Adrenal gland (tissue), 19 donors: ENCODE measurements at places on chromosomes 12 and 14. TPM values are rescaled to one million over a fixed set of nuclear protein-coding genes. Genes with fewer than 3 reads are reported as not detected.
A peak's percentile ranks its signal among the peaks of the same experiment; 100 is the strongest.

CACNA1C gene
- polyA plus RNA-seq = 5.4 TPM

ZNF268 gene
- 4.2 TPM for polyA plus RNA-seq

CLIP1 gene
- 22.8 TPM for polyA plus RNA-seq

SLC22A17 gene
- polyA plus RNA-seq = 14.5 TPM

EID3 gene
- 4.4 TPM for polyA plus RNA-seq

GRCh38 chr12:126762150-126762549, 1504.8 kb upstream of the TMEM132C start:
- no peak for DNase-seq

DNA sequence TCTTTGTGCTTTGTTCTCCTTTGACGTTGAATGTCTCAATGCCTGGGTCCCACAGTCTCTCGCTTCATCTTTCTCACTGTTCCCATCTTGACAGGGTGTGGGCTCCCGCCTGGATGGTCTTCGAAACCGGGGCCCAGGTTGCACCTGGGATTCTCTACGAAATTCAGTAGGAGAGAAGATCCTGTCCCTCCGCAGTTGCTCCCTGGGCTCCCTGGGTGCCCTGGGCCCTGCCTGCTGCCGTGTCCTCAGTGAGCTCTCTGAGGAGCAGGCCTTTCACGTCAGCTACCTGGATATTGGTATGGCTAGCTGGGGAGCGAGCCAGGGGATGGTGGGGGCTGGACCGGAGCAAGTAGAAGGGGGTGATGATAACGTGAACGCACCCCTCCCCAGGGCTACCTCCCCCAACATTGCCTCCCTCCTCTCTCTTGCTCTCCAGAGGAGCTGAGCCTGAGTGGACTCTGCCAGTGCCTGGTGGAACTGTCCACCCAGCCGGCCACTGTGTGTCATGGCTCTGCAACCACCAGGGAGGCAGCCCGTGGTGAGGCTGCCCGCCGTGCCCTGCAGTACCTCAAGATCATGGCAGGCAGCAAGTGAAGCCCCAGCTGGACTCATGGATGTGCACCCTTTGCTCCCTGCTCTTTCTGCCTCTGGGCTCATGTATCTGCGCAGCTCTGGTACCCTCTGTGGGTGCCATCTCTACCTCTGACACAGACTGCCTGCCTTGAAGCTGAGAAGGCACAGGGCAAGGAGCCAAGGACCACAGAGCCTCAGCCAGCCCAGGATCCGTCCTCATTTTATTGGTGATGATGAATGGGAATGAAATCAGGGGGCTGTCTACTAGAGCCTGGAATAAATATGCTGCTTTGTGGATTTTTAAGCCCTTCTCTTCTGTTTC, 1.5 kb downstream of the NPFF start:
- DNase-seq = peak; percentile 58

- no peak for DNase-seq
Observed at GRCh38 chr14:39398382-39398781, 33.9 kb downstream of the FBXO33 start.

DNA sequence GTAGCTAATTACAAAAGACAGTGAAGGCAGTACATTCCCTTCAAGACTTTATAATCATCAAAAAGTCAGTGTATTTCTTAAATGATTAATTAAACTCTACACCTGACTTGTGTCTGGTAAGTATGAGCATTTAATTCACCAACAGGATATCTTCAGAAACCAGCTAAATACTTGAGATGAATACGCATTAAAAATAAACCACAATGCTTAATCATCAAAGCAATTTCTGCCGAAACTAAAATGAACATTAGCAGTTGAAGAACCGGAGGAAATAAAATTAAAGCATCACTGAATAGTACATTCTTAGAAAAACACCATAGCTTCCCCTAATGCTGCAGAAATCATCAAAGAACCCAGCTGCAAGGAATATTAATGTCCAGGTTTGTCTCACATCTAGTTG, 32.7 kb downstream of the SLC25A21 start:
- DNase-seq = no peak

DNA sequence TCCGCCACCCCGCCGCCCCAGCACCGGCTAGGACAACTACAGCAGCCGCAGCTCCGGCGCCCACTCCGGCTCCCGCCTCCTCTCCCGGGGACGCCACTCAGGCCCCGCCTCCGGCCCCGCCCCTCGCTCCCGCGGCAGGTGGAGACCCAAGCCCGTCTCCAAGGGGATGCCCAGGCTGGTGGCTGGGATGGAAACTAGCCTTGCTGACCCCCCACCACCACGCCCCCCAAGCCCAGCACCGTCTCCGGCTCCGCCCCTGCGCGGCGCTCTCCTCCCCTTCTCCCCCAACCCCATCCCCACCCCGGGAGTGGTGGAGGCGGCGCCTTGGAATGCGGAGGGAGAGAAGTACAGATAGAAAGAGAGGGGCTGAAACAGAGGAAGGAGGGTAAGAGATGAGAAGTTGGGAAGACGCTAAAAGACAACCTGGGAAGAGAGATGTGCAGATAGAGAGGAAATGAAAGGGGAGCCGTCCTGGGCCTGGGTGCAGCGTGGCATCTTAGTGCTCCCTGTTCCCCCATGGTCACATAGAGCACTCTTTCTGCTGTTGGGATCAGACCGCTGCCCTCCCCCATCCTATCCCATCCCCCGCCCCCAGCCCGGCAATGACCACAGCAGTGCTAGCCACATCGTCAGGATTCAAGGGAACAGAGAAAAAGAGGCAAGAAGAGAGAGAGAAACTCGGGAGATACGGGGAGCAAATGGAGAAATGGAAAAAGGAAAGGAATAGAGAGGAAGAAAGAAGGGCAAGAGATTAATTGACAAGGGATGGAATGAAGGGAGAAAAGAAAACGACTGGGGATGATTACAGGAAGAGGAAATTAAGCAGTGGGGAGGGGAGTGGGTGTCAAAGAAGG, at the start of gene ITGA7:
ITGA7 (minus strand) TSS at position 64 of the 854 bp plus-strand sequence. CDS start 222 bp downstream, outside the sequence.
- DNase-seq = peak; percentile 70

- no peak for DNase-seq
Observed at GRCh38 chr14:70655110-70655826, 13.6 kb downstream of the TTC9 start.

GRCh38 chr12:111807232-111807631, 34.8 kb upstream of the MAPKAPK5 start:
- DNase-seq = no peak

DNA sequence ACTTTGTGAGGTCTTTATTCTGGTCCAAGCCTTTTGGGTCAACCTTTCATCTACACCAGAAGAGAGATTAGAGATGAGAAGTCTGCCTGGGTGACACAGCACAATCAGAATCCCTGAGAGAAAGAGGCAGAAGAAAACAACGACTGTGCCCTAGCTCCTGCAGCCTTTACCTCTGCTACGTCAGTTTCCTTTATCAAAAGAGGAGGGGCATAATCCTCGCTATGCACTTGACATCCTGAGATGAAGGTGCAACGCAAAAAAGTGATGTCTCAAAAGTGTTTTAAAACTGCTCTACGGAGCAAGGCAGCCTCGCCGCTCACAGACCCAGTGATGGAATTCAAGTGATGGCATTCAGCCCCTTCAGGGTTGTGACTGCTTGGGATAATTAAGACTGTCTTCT, 21.7 kb downstream of the ZDHHC22 start:
- DNase-seq = no peak

GRCh38 chr12:89260841-89261637, 91.3 kb downstream of the DUSP6 start:
- no peak for DNase-seq

DNA sequence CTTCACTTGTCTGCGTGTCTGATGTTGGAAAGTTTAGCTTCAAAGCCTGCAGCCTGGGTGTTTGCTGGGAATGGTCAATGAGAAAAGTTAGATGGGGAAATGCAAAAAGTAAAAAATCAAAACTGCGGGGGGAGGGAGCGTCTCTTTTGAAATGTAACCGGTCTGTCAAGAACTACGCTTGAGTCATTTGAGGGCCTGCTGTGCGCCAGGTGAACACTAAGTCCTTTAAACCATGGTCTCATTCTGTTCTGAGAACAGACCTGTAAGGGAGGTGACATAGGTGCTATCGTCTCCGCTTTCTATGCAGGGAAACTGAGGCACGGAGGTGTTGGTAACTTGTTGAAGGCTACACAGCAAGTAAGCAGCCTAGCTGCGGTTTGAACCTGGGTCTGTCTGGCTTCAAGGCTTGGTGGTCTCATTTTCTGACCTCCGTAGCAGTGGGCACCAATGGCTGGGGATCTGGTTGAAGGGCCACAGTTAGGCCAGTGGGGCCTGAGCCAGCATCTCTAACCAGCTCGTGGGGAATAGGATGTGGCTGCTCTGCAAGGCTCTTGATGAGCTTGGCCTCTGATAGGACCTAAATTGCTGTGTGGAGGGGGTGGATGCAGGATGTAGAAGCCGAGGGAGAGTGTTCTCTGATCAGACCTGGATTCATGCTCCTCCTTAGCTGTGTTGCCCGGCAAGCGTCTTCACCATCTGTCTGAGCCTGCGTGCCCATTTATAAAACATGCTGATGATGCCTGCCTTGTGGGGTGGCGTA, 41.5 kb downstream of the KCTD10 start:
- DNase-seq = no peak
